Osteoblast (primary cell): ENCODE measurements at places on chromosomes 7 and 10. TPM values are rescaled to one million over a fixed set of nuclear protein-coding genes. Genes with fewer than 3 reads are reported as not detected.

DNA sequence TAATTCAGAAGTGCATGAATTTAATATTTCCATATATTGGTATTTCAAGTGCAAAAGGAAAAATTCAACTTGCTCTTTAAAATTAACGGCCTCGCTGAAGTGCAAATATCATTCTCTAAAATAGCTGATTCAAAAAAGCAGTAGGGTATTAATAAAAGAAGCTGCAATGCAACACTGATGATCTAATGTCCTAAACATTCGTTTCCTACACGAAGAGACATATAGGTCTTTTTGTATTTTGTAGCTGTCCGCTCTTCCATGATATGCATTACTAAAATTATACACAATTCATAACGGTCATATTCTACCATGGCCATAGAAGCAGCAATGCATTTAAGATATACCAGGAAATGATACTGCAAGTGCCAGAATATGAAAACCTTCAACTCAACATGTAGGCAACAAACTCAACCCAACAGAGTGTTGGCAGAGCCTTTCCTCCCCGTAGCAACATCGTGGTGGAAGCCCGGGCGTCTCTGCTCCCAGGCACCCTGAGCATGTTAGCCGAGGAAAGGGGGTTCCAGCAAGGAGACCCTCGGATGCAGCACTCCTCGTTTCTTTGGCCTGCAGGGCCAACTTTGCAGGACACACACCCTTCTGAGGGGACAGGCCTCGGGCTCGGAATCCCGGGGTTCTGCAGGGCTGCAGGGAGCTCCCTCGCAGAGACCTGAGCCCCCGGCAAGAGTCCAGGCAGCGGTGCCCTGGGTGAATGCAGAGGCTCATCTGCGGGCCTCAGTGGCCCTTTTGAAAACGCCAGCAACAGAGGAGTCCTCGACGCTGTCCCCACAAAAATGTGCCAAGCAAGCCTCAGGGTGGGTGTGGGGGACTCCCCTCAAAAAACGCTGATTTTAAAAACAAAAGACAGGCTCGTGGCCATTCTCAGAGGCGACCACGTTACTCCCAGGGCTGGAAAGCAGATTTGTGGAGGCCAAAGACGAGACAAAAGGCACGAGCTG is 1.6 kb downstream of the FAM171A1 start:
- DNase-seq: peak; percentile 85

GRCh38 chr7:139034336-139034735 is 1.5 kb downstream of the ZC3HAV1L start:
- peak; percentile 88 for DNase-seq

DNA sequence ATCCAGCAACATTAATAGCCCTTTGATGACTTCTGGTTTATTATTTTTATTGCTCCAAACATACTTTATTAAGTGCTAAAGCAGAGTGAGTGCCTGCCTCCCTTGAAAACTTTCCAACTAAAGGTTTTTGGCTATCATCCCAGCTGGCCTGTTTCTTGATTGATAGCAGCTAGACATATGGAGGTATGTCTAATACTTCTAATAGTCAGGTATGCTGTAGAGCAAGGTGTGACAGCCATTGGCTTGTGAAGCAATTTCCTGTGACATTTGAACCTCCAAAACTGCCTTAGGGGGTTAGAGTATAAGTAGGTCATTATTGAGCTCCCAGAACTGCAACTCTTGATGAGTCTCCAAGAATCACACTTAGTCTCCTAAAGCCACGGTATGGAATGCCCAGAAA is 55.8 kb downstream of the LOXL4 start:
- DNase-seq: no peak

GRCh38 chr7:68800316-68800715 is 798.0 kb upstream of the AUTS2 start:
- no peak for DNase-seq

DNA sequence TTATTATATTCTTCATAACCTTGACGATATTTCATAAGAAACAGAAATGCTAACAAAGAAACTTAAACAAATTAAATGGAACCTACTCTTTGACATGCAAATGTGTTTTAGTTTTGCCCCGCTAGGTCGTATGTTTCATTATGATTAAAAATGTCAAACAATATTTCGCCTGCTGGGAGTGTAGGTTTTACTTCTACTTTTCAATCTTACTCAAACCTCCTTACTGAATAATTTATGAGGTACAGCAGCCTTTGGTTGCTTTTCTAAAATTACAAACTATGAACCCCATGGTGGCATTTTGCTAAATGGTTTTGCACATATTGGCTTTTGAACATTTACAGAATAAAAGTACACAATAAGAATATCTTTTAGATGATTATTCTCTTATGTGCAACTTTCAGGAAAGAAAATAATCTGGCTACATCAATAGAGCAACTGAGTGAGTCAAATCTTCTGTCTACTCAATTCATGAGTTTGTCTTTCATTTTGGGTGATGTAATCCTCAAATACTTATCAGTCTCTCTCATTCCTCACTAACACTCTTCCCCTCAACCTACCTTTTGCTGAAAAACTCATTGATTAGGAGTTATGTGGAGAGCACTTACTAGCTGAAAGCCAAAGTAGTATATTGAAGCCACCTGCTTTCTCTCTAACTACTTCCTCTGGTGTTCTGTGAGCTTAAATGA is 1226.4 kb downstream of the XPNPEP1 start:
- DNase-seq: no peak

GRCh38 chr10:13959443-13960359 is 371.0 kb downstream of the FRMD4A start:
- peak; percentile 67 for DNase-seq

GRCh38 chr10:58334817-58335305 is at the start of gene UBE2D1:
Gene UBE2D1, plus strand, starts transcription at chr10:58335006. Its CDS starts 196 bp downstream, at chr10:58335202.
- peak; percentile 94 for DNase-seq

GRCh38 chr7:110808361-110808760 is 282.6 kb upstream of the LRRN3 start:
- DNase-seq: no peak

- no peak for DNase-seq
These were observed 32.2 kb downstream of the TMEM130 start for GRCh38 chr7:98837630-98837972.

Gene WNT2
- total RNA-seq: under 0.01 TPM in 2 replicates

Gene AKR1D1
- total RNA-seq: under 0.01 TPM in 1 of 2 replicates, not detected in the other

Gene DNAJB6
- total RNA-seq: 84.3 and 84.7 TPM in 2 replicates
